Pulmonary artery endothelial cell (primary cell): ENCODE measurements at places on chromosomes 4 and X. TPM values are rescaled to one million over a fixed set of nuclear protein-coding genes. Genes with fewer than 3 reads are reported as not detected.

IBSP gene
- total RNA-seq: not detected in 2 replicates

DNA sequence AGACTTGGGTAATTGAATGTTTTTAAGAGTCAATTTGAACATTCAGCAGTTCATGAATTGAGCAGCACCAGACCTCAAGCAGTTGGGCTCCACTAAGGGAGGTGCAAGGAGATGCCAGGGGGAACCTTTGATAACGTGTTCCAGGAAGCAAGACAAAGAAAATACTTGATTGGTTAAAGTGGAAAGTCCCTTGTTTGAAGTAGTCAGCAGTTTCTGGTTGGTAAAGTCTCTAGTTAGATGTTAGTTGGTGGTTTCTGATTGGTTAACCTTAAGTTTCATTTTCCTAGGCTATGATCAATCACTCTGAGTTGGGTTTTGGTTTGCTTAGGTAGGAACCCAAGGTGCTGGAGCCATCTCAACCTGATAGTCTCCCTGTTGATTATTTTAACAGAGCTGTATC is 4.0 kb downstream of the HERC6 start:
- DNase-seq: no peak

- no peak for DNase-seq
Measured at GRCh38 chr4:145346081-145346480, 135.6 kb upstream of the SMAD1 start.

GRCh38 chrX:20313899-20314298 is 47.2 kb upstream of the RPS6KA3 start:
- no peak for DNase-seq

DCAF12L2 gene
- total RNA-seq: 0.04 TPM in 1 of 2 replicates, not detected in the other
